ENCODE measurements at places on chromosomes 7 and 10.

DNA sequence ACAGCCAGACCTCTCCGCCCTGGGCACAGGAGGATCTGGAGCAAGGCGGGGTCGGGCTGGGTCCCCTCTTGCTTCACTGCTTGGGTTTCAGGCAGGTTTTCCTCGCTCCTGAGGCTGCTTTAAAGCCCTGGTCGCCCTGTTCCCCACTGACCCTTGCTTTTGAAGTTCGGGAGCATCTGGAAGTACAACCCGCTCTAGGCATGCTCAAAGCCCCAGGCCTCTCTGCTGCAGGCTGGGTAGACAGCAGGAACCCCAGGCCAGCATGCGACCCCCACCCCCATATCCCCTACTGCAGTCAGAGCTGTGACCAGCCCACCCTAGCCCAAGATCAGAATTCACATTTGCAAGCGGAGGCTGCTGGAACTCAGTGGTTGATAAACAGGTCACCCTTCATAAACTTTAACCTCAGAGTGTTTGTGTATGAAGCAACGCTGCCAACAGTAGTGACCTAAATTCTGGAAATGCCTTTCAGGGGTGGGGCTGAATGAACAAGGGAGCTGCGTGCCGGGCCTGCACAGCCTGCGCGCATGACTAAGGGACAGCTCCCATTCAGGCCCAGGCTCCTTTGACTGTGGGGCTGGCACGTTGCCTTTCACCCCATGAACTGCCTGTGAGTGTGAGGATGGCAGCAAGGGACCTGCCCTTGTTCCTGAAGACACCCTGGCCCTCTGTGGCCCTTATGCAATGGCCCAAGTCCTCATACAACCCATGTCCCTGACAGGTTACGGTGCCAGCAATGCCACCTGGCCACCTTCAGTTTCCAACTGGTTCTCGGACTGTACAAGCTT is 52.5 kb downstream of the PROSER2 start:
- peak; percentile 29 for DNase-seq

- DNase-seq, result no peak
Measured at GRCh38 chr10:130809761-130810515, 501.6 kb downstream of the TCERG1L start.

DNA sequence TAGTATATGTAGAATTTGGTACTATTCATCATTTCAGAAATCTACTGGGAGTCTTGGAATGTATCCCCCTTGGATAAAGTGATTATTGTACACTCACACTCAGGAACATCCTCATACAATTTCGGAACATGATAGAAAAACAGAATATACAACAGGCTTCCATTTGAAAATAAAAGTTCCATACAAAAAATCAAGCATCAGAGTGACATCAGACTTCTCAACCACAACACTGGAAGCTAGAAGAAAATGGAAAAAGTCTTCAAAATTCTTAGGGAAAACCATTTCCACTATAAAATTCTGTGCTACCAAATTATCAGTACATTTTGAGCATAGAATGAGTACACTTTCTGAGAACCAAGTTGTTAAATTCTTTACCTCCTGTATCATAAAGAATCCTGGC is 8.8 kb downstream of the LYZL1 start:
- no peak for DNase-seq

DNA sequence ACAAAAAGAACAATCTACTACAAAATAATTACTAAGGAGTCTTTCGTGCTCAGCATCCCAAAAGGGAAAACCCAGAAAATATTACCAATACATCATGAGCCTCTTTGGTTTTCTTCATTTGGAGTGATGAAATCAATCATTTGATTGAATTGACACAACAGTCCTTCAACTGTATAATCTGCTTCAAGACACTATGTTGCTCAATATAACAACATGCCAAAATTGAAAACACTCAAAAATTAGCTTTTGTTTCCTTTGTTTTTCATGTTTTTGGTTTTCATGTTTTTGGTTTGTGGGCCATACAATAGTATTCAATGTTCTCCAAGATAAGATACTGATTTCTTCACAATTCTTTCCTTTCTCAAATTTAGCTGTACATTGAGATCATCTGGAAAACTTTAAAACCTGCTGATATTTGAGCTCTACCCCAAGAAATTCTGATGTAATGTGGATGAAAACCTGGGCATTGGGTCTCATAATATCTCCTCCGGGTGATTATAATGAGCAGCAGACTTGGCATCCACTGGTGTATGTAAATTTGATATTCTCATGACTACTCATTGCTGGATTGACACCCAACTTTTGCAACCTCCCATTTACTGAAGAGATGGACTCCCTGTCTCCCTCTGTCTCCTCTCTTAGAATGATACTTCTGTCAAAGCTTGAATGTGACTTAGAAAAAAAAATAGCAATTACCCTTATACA is 4.6 kb downstream of the SOSTDC1 start:
- no peak for DNase-seq

GRCh38 chr10:11782793-11783557 is 40.2 kb upstream of the PROSER2 start:
- DNase-seq, result no peak

GRCh38 chr7:155222061-155222460 is 75.6 kb upstream of the INSIG1 start:
- no peak for DNase-seq

- no peak for DNase-seq
Measured at GRCh38 chr10:36271627-36272340, 629.7 kb upstream of the FZD8 start.

DNA sequence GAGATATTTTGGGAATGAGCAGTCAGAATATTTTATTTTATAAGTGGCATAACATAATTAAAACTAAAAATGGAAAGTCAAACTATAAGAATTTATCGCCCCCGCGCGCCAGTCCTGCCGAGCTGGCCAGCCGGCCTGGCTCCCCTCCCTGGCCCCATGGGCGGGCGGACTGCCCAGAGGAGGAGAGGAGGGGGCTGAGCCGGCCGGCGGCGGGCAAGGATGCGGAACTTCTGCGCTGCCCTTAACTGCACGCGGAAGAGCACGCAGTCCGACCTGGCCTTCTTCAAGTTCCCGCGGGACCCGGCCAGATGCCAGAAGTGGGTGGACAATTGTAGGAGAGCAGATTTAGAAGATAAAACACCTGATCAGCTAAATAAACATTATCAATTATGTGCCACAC is 96.8 kb downstream of the DKK1 start:
- no peak for DNase-seq

GRCh38 chr10:78458983-78459638 is 425.4 kb downstream of the RPS24 start:
- DNase-seq, result no peak

- DNase-seq, result no peak
Measured at GRCh38 chr7:126157391-126157790, 1095.3 kb downstream of the GRM8 start.

DNA sequence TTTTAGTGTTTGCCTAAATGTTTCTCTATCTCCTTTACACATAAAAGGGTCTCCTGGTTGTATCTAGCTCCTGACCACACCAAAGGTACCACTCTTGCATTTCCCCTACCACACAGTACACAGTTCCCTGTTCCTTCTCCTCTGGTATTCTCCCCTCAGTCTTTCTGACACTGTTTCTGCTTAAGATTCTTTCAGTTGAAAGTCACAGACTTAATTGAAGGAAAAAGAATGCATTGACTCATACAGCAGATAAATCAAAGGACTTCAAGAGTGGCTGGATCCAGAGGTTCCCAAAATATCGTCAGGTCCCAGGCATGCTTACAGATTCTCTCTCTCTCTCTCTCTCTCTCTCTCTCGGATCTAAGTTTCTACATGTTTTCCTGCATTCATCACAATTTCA is 185.6 kb upstream of the LRGUK start:
- peak; percentile 87 for DNase-seq

- peak; percentile 38 for DNase-seq
Measured at GRCh38 chr10:116742367-116743265, at the start of gene HSPA12A. Gene HSPA12A (minus strand): TSS chr10:116742566. CDS start chr10:116742469, 97 bp downstream.

- DNase-seq, result no peak
Measured at GRCh38 chr10:114278884-114279191, 39.8 kb downstream of the VWA2 start.

Measured in AG04449 (cell line).